ENCODE measurements at places on chromosomes 6 and 20. TPM values are rescaled to one million over a fixed set of nuclear protein-coding genes. Genes with fewer than 3 reads are reported as not detected.
A peak's percentile ranks its signal among the peaks of the same experiment; 100 is the strongest.

Gene FRK
- total RNA-seq = 1.1 TPM

GRCh38 chr6:12101048-12101447 is 88.9 kb downstream of the HIVEP1 start:
- H3K27ac ChIP-seq = no peak overlapping the region
- no peaks in the 10 kb centered on the region for H3K27me3 ChIP-seq
- H3K4me3 ChIP-seq = no peak overlapping the region
- peaks cover 19% of the 10 kb centered on the region for H3K4me1 ChIP-seq

DNA sequence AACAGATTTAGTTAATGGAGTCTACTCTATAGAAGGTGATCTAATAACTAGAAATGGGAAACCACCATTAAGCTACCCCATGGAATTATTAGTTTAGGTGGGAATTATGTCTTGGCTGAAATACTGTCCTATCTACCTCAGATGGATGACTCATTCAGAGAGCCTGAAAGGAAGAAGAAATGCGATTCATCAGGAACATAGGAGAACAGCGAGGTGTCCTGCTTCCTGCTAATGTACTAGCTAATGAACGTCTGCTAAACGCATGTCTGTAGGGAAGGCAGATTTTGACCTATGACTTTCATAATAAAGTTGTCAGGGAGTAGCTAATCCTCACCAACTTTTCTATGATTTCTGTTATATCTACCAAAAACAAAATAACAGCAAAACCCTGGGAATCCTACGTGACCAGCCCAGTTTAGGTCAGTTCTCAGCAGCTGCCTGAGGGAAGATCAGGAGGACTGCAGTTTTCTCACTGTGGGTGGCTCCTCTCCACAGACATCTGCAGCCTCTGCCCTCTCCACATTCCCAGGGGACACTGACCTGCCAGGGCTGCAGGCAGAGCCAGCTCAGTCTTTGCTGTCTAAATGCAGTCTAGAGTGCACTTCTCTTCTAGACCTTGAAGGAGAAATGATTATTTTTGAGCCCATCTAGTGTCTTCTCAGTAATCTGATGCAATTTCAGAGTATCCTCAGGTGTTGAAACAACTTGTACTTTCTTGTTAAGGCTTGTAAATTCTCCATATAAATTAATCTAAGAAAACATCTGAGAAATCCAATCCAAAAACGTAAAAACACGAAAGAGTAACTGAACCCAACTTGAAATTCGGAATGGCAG is 18.1 kb upstream of the SFT2D1 start:
- peak; percentile 81 for DNase-seq
- no peak overlapping the region for H3K27ac ChIP-seq
- peaks cover 2% of the 10 kb centered on the region for H3K27me3 ChIP-seq
- no peak overlapping the region for H3K4me3 ChIP-seq
- H3K4me1 ChIP-seq = peaks cover 20% of the 10 kb centered on the region

Gene USP49
- total RNA-seq = 3.8 TPM
